AG09309 (cell line): ENCODE measurements at places on chromosomes 13 and 19.

GRCh38 chr13:110890279-110891165 lies 24.3 kb downstream of the ANKRD10 start:
- no peak for DNase-seq

- DNase-seq, result no peak
These were observed 32.9 kb downstream of the ZNF701 start for GRCh38 chr19:52602941-52603340.

- no peak for DNase-seq
These were observed 109.5 kb downstream of the TM9SF2 start for GRCh38 chr13:99610702-99611289.

DNA sequence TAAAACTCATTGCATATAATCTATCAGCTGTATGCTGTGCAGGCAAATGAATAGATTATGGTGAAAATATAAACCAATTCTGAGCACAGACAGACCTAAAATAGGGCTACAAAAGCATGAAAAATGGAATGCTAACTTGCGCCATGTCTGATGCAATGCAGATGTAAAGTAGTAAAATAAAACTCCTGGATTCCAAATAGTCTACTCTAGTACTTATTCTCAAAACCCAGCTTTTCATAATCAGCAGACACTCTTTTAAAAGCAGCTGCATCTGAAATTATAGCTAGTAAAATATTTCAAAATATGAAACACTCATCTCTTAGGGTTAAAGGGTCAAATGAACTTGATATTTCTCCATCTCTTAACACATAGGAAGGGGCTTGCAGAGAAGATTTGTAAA lies 4.7 kb upstream of the POMP start:
- DNase-seq, result peak; percentile 52

DNA sequence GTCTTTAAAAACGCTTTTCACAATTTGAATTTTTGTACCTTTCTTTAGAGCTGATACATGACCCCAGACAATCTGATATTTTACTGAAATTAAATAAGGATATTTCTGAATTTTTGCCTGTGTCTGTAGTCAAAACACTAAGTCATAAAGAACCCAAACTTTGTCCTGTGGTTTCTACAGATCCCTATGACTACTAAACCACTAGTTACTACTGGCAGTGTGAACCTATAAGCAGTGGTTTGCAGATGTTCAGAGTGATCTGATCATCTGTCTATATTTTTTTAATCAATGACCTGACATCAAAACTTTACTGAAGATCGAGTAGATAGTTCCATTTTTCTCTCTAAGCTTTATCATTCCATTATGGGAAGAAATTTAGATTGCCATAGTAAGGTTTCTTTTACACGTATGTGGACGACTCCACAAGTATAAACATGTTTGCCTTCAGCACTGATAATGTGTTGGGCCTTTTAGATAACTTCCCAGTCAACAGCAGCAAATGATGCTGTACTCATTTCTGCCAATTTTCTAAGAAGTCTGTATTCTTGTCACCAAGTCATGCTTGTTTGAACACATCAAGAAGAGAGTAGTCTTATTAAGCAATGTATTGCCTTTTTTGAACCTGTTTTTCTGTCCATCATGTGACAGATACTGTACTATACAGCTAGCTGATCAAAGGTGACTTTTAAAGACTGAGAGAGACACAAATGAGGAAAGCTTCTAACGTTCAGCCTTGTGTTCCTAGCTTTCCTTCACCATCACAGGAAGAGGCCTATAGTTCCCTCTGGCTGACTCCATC lies 21.8 kb downstream of the POLR1D start:
- no peak for DNase-seq

DNA sequence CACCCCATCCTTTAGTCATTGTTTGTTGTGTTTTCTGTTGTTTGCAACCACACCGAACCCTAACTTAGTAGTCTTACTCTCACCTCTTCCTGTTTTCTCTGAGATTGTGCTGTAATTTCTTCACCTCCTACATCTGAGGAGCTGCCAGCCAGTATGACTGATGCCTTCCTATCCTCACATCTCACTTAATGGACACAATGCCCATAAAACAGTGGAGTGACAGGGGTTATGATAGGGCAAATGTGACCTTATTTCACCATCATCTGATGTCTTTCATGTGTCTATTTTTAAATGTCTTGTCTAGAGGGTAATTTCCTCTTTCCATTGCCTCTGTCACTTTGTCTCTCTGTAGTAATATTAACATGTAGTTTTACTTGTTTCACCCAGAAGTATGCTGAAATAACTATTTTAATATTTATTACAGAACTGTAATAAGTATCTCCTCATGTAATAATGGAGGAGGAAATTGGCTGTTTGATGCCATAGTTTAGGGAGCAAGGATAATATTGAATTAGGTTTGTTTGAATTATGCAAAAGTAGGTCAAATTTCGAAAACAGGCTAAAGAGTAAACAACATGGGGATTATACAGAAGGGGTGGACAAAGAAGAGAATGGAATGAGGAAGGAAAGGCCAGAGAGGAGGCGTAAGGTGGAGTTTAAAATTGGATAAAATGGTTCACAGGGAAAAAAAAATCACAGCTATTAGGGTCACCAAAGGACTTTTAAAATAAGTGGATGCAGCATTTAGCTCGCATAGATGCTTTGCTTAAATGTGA lies 103.5 kb upstream of the SPRY2 start:
- no peak for DNase-seq
